ENCODE measurements at places on chromosomes 6 and 20.
A peak's percentile ranks its signal among the peaks of the same experiment; 100 is the strongest.

GRCh38 chr6:37611516-37611915 is 86.2 kb downstream of the MDGA1 start:
- H3K4me1 ChIP-seq, result peaks cover 10% of the 10 kb centered on the region
- no peak overlapping the region for H3K27ac ChIP-seq
- no peak for DNase-seq
- H3K36me3 ChIP-seq, result no peaks in the 10 kb centered on the region
- no peaks in the 10 kb centered on the region for H3K27me3 ChIP-seq

DNA sequence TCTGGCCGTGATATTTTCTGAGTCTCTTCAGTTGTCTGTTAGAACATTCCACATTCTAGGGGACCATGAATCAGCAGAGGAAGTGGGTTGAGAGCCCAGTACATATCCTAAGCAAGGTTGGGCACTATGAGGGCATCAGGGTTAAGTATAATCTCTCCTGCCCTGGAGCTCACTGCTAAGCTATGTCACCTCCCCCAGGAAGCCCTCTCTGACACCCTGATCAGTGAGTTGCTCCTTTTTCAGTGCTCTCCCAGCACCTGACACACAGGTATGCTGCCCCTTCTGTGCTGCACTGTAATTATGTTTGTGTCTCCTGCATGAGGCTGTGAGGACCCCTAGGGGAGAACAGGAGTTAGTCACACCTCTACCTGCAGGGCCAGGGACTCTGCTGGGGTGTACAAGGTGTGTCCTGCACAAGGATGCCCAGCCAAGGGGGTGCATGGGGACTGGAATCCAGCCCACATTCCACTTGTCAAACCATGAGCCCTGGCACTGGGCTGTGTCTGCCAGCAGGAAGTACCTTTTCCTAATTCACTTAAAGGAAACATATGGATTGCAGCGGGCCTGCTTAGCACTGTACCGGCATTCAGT is 3.9 kb downstream of the RAB44 start:
- H3K27me3 ChIP-seq, result no peaks in the 10 kb centered on the region
- H3K36me3 ChIP-seq, result no peaks in the 10 kb centered on the region
- no peaks in the 10 kb centered on the region for H3K4me1 ChIP-seq
- DNase-seq, result no peak

GRCh38 chr6:163564534-163564933 is 150.0 kb downstream of the QKI start:
- H3K27me3 ChIP-seq, result no peaks in the 10 kb centered on the region
- no peak overlapping the region for H3K27ac ChIP-seq
- H3K4me1 ChIP-seq, result peaks cover 12% of the 10 kb centered on the region
- no peak overlapping the region for H3K4me3 ChIP-seq

- no peaks in the 10 kb centered on the region for H3K36me3 ChIP-seq
- H3K27me3 ChIP-seq, result no peaks in the 10 kb centered on the region
- no peaks in the 10 kb centered on the region for H3K4me1 ChIP-seq
- no peak overlapping the region for H3K4me3 ChIP-seq
- no peak overlapping the region for H3K27ac ChIP-seq
Observed at GRCh38 chr6:131122007-131122406, 13.3 kb upstream of the AKAP7 start.

GRCh38 chr20:53059848-53060247 is 87.7 kb downstream of the TSHZ2 start:
- H3K4me3 ChIP-seq, result no peak overlapping the region
- H3K27ac ChIP-seq, result no peak overlapping the region
- H3K27me3 ChIP-seq, result no peaks in the 10 kb centered on the region
- H3K4me1 ChIP-seq, result no peaks in the 10 kb centered on the region
- DNase-seq, result no peak

- H3K4me3 ChIP-seq, result no peak overlapping the region
- no peaks in the 10 kb centered on the region for H3K4me1 ChIP-seq
- H3K36me3 ChIP-seq, result no peaks in the 10 kb centered on the region
- no peaks in the 10 kb centered on the region for H3K27me3 ChIP-seq
- no peak for DNase-seq
Observed at GRCh38 chr20:16701296-16701695, 28.5 kb upstream of the SNRPB2 start.

GRCh38 chr6:118705544-118706491 is 54.4 kb upstream of the CEP85L start:
- DNase-seq, result peak; percentile 80
- H3K4me3 ChIP-seq, result no peak overlapping the region
- H3K36me3 ChIP-seq, result no peaks in the 10 kb centered on the region
- no peaks in the 10 kb centered on the region for H3K27me3 ChIP-seq
- peaks cover 6% of the 10 kb centered on the region for H3K4me1 ChIP-seq

DNA sequence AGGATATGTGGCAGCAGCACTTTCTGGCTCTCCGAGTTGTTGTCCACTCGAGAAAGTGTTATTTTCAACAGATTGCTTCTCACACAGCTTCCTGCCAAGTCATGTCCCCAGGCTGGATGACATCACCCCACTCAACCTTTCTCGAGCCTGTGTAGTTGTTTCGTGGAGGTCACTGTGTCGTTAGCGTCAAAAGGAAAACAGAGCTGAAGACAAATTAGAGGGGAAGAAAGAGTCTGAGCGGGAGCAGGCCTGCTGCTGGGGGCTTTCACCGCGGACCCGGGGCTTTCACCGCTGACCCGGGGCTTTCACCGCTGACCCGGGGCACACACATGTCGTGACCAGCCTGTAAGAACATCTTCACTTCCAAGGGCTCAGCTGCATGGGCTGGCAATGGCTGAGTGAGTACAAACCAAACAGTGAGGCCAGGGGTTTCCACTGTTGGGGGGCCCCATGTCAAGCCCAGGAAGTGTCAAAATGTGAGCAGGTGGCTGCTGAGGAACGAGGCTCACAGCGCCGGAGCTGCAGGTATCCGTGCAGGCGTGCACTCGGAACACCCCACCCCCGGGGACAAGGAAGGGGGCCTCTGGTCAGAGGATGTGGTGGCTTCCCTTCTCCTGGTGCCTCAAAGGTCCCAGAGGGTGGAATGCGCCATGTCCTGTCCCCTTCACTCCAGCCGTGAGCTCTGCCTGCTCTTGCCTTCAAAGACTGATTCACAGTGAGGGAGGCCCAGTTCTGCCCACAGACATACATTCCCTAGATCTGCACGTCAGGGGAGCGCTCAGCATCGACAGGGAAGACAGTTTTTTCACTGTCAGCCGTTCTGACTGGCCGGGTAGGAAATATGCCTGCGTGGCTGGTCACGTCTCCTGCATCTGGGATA is 365.9 kb downstream of the TAF4 start:
- peak; percentile 44 for DNase-seq
- no peak overlapping the region for H3K4me3 ChIP-seq
- peaks cover 7% of the 10 kb centered on the region for H3K36me3 ChIP-seq
- H3K27ac ChIP-seq, result no peak overlapping the region
- H3K4me1 ChIP-seq, result peaks cover 26% of the 10 kb centered on the region

Measured in spinal cord (tissue), 10 donors.